AG04450 (cell line): ENCODE measurements at places on chromosomes 2 and 18. TPM values are rescaled to one million over a fixed set of nuclear protein-coding genes. Genes with fewer than 3 reads are reported as not detected.

DNA sequence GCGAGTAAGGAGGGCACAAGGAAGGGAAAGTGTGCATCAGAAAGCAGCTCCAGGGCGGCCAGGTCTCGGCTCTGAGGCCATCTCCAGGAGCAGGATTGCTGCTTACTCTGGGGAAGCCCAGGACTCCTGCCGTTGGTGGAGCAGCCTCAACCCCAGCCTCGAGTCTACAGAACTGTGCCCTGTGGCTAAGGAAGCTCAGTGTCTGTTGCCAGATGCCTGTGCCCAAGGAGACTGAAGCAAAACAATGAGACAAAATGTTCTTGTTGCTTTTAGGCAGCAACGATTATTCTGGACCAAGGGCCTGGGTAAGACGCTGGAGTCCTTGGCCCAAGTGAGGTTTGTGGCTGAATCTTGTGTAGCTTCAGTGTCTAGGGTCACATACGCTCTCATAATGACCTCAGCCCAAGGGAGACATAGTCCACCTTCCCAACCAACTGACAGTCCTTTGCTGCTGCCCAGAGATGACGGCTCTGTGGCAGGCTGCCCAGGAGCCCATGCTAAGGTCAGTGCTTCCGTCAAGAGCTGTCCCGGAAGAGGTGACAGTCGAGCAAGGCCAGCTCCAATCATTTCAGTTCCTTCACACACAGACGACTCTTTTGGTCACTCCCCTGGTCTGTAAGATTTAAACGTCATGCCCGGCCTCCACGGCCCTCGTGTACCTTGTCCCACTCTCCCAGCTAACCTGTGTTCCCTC lies 223.8 kb downstream of the TTC32 start:
- DNase-seq, result no peak

GRCh38 chr2:67320861-67321587 lies 76.1 kb upstream of the ETAA1 start:
- DNase-seq, result no peak

The RELCH gene
- polyA plus RNA-seq, result 14.5 and 20.3 TPM in 2 replicates

DNA sequence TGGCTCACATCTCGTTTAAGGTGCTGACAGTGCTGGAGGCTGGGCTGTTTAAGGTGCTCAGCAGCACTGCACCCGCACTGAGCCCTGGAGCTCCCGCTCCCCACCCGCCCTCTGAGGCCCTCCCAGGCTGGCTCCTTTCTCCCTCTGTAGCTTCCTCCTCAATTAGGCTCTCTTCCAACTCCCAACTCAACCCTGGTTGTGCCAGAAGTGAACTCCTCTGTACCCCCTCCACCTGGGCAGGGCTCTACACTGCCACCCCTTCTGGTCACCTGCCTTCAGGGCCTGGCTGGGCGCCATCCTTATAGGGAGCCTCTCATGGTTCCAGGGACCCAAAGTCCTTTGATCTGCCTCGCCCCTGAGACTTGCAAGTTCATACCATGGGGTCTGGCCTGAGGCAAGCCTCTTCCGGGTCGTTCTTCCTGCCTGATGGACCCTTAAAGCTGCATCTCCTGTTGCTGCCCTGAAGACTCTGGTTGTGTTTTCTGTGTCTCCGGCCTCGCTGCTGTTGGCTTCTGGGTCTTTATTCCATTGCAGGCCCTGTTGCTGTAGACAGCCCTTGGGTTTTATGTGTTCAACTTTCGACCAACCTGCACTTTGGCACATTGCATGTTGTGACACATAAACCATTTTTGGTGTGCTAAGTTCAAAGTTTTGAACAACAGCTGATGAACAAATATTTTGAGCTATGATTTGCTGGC lies 199.6 kb downstream of the LDLRAD4 start:
- no peak for DNase-seq

GRCh38 chr2:46053564-46053963 lies 243.6 kb upstream of the EPAS1 start:
- DNase-seq, result no peak

DNA sequence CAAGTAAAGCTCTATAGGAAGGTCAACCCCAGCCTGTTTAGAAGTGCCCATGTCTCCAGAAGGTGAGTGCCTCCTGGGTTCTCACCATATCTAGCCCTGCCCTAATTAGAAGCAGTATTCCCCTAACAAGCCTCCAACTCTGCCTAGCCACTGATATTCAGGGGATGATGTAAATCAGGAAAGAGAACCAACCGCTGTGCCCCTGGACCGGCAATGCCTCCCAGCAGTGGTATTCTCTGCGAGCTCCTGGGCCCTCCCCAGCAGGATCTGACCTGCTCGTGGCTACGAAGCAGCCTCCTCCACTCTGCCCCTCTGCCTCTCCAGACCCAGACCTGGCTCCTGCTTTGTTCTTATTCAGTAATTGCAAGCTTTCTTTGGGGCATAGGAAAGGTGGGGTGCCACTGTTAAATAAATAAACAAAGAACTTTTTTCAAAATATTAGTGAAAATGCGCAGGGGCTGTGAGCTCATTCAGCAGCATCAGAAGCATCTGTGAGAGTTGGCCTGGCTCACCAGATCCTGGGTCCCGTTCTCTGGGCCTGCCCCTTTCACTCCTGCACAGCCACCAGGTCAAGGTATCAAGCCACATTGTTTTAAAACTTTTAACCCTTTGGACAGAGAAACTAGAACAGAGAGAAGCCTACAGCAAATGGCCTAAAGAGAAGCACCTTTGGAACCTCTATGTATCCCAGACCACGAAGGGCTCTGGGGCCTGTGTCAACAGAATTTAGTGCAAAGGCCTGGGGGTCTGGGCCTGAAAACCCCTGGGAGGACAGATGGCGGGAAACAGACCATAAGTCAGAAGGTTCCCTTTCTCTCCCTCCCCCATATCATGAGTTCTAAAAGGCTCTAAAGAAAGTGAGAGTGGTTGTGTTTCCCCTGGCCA lies 11.9 kb downstream of the MREG start:
- DNase-seq, result no peak

GRCh38 chr2:217366266-217366895 lies 506.5 kb upstream of the TNP1 start:
- DNase-seq, result no peak

The VIT gene
- polyA plus RNA-seq, result not detected in 2 replicates

DNA sequence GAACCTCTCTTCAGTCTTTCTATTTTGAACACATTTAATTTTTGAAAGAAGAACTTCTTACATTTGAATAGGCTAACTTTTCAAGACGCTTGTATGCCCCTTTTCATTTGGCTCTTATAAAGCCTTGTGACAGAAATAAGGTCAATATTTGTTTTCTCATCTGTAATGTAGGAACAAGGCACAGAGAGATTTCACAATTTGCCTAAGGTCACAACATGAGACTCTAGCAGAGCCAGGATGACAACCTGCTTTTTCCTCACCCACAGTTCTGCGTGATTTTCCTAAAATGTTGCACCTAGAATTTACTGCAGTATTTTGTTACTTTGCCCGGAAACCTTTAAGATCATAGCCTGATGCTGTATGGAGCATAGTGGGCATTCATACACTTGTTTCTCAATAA lies 67.4 kb downstream of the TXNL1 start:
- DNase-seq, result no peak

GRCh38 chr2:51601706-51602105 lies 569.8 kb upstream of the NRXN1 start:
- DNase-seq, result no peak
